Activated T-helper 2 cell treated with anti-CD3 and anti-CD28 coated beads, Interferon-gamma antibody, Interleukin-2, Interleukin-4, amounts not matched to agents 10 μg/mL and 5 μg/mL and 100 μg/mL, durations not matched to agents 14 hours and 24 hours and 36 hours (primary cell): ENCODE measurements at places on chromosomes 6 and 20.

DNA sequence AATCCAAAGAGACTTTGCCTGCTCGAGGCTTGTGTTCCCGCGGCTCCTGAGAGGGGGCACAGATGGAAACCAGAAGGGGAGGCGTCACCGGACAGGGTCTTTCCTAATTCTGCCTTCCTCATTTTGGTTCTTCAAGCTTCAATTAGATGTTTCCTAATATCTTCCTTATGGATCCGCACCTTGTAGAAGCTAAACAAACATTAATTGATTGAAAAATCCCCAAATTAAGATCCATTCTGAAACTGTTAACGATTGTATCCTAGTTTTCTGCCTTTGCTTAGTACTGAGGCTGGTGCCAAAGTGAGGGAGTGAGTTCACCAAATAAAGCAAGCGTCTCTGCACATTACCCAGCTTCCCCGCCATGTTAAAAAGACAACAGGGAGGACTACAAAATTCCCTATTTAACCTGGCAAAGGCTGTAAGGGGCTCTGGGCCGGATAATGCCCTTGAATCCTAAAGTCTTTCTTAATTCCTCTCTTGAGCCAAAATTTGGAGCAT, 123.2 kb downstream of the GPX5 start:
- no peak overlapping the region for H3K27ac ChIP-seq
- peak overlapping the region; percentile 92 for H3K4me3 ChIP-seq
- DNase-seq: no peak
- H3K36me3 ChIP-seq: no peaks in the 10 kb centered on the region

- H3K27ac ChIP-seq: no peak overlapping the region
- no peaks in the 10 kb centered on the region for H3K4me1 ChIP-seq
- no peak for DNase-seq
Observed at GRCh38 chr6:110414669-110415068, 706 bp downstream of the DDO start.

GRCh38 chr6:146697921-146698320, 99.1 kb downstream of the ADGB start:
- H3K4me1 ChIP-seq: no peaks in the 10 kb centered on the region
- no peaks in the 10 kb centered on the region for H3K36me3 ChIP-seq
- H3K27me3 ChIP-seq: peaks cover 2% of the 10 kb centered on the region
- no peak for DNase-seq

DNA sequence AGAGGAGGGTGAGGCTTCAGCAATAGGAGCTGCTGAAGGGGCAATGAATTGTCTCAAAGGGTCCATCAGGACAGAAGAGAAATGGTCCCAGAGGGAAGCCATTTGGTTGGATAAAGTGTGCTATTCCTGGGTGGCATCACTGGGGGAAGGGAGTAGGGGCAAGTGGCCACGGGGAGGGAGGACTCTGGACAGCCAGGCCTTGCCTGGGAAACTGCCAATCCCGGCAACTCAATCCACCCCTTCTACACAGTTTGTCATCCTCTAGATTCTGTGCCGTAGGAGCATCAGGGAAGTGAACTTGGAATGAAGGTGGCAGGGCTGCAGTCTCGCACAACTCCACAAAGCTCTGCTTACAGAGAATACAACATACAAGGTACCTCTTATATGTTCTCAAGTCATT, 59.5 kb upstream of the RIPOR2 start:
- peaks cover 11% of the 10 kb centered on the region for H3K36me3 ChIP-seq
- H3K27ac ChIP-seq: no peak overlapping the region
- no peak overlapping the region for H3K4me3 ChIP-seq
- H3K27me3 ChIP-seq: no peaks in the 10 kb centered on the region

GRCh38 chr20:50187403-50188051, 3.1 kb upstream of the CEBPB start:
- peaks cover 5% of the 10 kb centered on the region for H3K36me3 ChIP-seq
- no peak overlapping the region for H3K27ac ChIP-seq
- H3K4me1 ChIP-seq: peaks cover 9% of the 10 kb centered on the region
- H3K4me3 ChIP-seq: no peak overlapping the region
- H3K27me3 ChIP-seq: peaks cover 18% of the 10 kb centered on the region
- DNase-seq: no peak

- H3K36me3 ChIP-seq: no peaks in the 10 kb centered on the region
- no peak for DNase-seq
- no peak overlapping the region for H3K27ac ChIP-seq
- peaks cover 3% of the 10 kb centered on the region for H3K4me1 ChIP-seq
- no peaks in the 10 kb centered on the region for H3K27me3 ChIP-seq
Observed at GRCh38 chr6:156016186-156016976, 560.7 kb upstream of the NOX3 start.

GRCh38 chr6:101940391-101940790, 546.9 kb downstream of the GRIK2 start:
- no peaks in the 10 kb centered on the region for H3K27me3 ChIP-seq
- H3K4me3 ChIP-seq: no peak overlapping the region
- DNase-seq: no peak
- H3K4me1 ChIP-seq: no peaks in the 10 kb centered on the region
- no peak overlapping the region for H3K27ac ChIP-seq

DNA sequence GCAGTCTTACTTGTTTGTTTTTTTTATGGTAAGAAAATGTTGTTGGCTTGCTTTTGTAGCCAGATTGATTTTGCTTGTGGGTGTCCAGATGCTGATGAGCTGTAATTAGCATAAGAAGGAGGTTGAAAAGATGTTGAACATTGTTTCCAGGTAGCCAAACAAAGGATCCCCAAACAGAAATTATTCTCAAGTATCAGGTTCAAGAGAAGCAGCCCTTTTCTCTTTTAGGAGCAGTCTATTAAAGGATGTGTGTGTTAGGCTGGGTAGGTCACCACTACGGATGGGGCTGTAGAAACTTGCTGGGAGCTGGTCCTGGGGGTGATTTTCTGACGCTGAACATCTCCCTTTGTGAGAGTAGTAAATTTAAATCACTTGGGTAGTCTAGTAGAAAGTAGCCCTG, 86.9 kb upstream of the VSTM2L start:
- no peak overlapping the region for H3K27ac ChIP-seq
- H3K4me3 ChIP-seq: no peak overlapping the region
- H3K36me3 ChIP-seq: no peaks in the 10 kb centered on the region

DNA sequence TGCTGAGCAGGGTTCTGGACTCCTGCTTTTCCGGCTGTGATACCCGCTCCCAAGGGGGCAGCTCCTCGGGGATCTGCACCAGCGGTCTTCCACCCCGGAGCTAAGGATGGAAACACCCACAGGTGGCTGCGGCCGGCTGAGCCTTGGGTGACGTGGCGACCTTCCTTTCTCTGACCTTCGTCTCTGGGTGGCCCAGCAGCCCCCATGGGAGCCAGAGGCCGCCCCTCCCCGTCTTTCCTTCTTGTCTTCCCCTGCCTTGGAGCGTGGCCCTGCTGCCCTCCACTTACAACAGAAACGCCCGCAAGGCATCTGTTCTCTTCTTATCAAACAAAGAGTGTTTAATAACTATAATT, 405.7 kb downstream of the TAF4 start:
- no peaks in the 10 kb centered on the region for H3K4me1 ChIP-seq
- H3K4me3 ChIP-seq: no peak overlapping the region
- H3K27me3 ChIP-seq: no peaks in the 10 kb centered on the region
- no peak for DNase-seq
- H3K27ac ChIP-seq: no peak overlapping the region

- H3K27me3 ChIP-seq: peaks cover 13% of the 10 kb centered on the region
- no peak overlapping the region for H3K27ac ChIP-seq
- no peak overlapping the region for H3K4me3 ChIP-seq
- H3K4me1 ChIP-seq: no peaks in the 10 kb centered on the region
- DNase-seq: no peak
- H3K36me3 ChIP-seq: peaks cover 14% of the 10 kb centered on the region
Observed at GRCh38 chr6:35569011-35569461, 56.3 kb upstream of the TULP1 start.

GRCh38 chr6:162074641-162075275, 652.8 kb downstream of the PRKN start:
- no peak overlapping the region for H3K4me3 ChIP-seq
- H3K27ac ChIP-seq: no peak overlapping the region
- H3K4me1 ChIP-seq: no peaks in the 10 kb centered on the region
- H3K36me3 ChIP-seq: no peaks in the 10 kb centered on the region
- H3K27me3 ChIP-seq: no peaks in the 10 kb centered on the region

DNA sequence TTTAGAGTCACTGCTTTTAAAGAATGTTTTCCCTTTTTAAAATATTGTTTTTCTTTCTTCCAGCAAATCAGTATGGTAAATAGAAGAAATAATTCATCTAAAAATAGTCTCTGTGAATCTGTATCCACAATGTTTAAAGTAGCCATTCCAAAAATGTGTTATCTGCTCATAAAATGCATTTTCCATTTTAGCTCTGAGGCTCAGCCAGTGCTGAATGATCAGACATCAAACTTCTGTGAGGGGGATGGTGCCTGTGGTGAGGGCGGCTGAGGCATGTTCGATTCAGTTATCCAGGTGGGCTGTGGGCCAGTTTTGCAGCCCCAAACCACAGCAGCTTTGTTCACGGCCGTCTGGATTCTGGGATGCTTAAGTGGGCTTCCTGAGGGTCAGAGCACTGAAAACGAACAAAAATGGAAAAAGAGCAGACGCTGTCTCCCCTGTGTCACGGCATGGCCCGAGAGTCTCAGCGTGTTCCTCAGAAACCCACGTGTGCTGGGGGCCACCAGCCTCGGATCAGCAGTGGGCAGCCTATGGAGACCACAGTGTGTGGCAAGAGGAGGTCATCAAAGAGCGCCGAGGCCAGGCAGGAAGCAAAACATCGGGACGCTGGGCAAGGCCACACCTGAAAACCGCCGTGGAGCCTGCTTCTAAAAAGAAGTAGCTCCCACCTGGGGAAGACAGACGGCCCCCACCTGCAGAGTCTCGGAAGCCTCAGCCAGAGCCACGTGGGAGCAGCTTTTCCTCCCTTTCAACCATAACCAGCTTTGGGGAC, 134.9 kb upstream of the THBS2 start:
- H3K27ac ChIP-seq: no peak overlapping the region
- no peaks in the 10 kb centered on the region for H3K27me3 ChIP-seq
- no peaks in the 10 kb centered on the region for H3K36me3 ChIP-seq
- no peaks in the 10 kb centered on the region for H3K4me1 ChIP-seq
- DNase-seq: no peak
- H3K4me3 ChIP-seq: no peak overlapping the region

DNA sequence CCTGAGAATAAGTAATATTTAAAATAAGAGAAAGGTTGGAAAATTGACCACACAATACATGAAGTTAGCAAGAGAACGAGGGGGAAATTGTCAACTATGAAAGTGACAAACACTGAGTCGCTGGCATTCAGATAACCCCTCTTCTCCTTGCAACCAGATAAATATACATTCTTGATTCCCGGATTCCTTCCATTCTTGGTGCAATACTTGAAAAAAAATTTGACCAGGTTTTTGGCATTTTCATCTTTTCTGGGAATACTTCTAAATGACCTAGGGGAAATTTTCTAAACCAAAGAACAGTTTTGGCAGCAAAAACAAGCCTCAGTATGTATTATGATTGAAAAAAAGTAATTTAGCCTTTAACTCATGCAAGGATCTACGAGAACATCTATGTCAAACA, 164.0 kb downstream of the PDE7B start:
- H3K27me3 ChIP-seq: peaks cover 2% of the 10 kb centered on the region
- DNase-seq: no peak
- H3K4me1 ChIP-seq: peaks cover 7% of the 10 kb centered on the region
- H3K27ac ChIP-seq: no peak overlapping the region
- peaks cover 4% of the 10 kb centered on the region for H3K36me3 ChIP-seq
- no peak overlapping the region for H3K4me3 ChIP-seq

GRCh38 chr6:51678905-51679620, 408.4 kb downstream of the PKHD1 start:
- no peaks in the 10 kb centered on the region for H3K36me3 ChIP-seq
- H3K4me1 ChIP-seq: no peaks in the 10 kb centered on the region
- no peak overlapping the region for H3K4me3 ChIP-seq
- no peak for DNase-seq
- no peak overlapping the region for H3K27ac ChIP-seq
- no peaks in the 10 kb centered on the region for H3K27me3 ChIP-seq

- peak overlapping the region; percentile 85 for H3K4me3 ChIP-seq
- no peaks in the 10 kb centered on the region for H3K27me3 ChIP-seq
Observed at GRCh38 chr20:33673114-33673409, 1.2 kb downstream of the NECAB3 start.

DNA sequence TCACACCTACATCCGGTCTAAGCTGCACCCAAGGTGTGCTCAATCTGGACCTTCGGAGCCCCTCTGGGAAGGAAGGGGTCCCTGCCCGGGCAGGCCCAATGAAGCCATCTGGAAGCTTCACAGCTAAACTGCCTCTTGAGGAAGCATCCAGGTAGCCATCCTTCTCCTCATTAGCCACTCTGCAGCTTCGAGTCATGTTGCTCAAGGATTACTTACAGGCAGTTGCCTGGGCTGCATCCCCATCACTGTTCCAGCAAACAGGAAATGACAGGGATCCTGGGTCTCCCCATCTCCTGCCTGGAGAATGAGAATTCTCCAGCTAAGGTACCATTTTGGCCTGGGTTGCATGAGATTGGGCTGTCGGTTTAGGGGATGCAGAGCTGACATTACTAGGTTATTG, 91.7 kb downstream of the ERMARD start:
- no peaks in the 10 kb centered on the region for H3K27me3 ChIP-seq
- H3K4me1 ChIP-seq: no peaks in the 10 kb centered on the region
- H3K36me3 ChIP-seq: no peaks in the 10 kb centered on the region
- H3K4me3 ChIP-seq: no peak overlapping the region

- H3K27me3 ChIP-seq: no peaks in the 10 kb centered on the region
- no peaks in the 10 kb centered on the region for H3K4me1 ChIP-seq
- no peak for DNase-seq
- H3K36me3 ChIP-seq: no peaks in the 10 kb centered on the region
- no peak overlapping the region for H3K27ac ChIP-seq
- no peak overlapping the region for H3K4me3 ChIP-seq
Observed at GRCh38 chr20:14764511-14765369, 427.3 kb upstream of the FLRT3 start.

- no peaks in the 10 kb centered on the region for H3K36me3 ChIP-seq
- H3K4me3 ChIP-seq: no peak overlapping the region
- no peaks in the 10 kb centered on the region for H3K27me3 ChIP-seq
- no peaks in the 10 kb centered on the region for H3K4me1 ChIP-seq
- no peak overlapping the region for H3K27ac ChIP-seq
Observed at GRCh38 chr6:166569206-166569605, 17.3 kb downstream of the RAMACL start.

DNA sequence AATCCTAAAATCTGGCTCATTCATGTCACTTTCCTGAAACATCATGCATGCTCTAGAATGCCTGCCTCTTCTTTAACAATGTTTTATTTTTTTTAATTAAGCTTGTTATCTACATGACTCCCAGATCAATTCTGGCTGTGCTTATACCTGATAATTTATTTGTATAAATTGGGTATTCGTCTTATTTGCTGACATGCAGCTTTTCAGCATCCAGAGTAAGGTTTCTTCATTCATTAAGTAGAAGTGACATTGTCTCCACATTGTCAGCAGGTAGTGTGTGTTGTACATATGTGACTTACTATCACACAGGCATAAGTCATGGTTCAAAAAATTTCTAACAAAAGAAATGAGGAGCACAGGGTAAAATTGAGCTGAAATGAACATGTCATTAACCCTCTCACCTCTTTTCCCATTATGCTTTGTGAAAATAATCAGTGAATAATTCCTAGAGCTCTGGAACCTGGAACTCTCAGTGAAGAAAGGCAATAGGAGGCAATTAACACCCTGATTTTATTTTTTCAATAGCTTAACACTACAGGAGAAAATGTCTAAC, 157.4 kb downstream of the OPRM1 start:
- H3K27me3 ChIP-seq: no peaks in the 10 kb centered on the region
- H3K4me1 ChIP-seq: peaks cover 5% of the 10 kb centered on the region
- H3K4me3 ChIP-seq: no peak overlapping the region
- peaks cover 4% of the 10 kb centered on the region for H3K36me3 ChIP-seq
- no peak overlapping the region for H3K27ac ChIP-seq
